NCI-H1105 treated with DMSO at 0.1 percent for 48 hours (cell line): ENCODE measurements at places on chromosomes 12 and 14.
A peak's percentile ranks its signal among the peaks of the same experiment; 100 is the strongest.

GRCh38 chr12:126191031-126191891, 1126.0 kb downstream of the AACS start:
- peak; percentile 71 for DNase-seq

GRCh38 chr12:33245434-33245833, 194.2 kb downstream of the SYT10 start:
- no peak for DNase-seq

DNA sequence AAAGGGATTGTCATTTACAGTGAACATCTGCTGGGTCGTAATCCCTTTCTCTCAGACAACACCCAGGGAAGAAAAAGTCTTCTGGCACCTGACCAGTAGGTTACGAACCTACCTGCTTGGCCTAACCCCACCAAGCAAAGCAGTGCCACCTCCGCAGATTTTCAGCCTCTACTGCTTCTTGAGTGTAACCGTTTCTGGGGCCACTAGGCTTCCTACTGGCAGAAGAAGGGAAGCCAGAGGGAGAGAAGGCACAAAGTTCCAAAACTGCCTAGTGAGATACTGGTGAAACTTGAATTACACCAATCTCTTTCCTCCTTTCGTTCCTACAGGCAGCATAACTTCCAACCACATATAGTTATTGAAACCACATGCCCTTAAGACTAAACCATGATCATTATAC, 383.6 kb downstream of the BCAT1 start:
- DNase-seq: no peak

- no peak for DNase-seq
Measured at GRCh38 chr12:129772501-129773493, 131.0 kb downstream of the TMEM132D start.

DNA sequence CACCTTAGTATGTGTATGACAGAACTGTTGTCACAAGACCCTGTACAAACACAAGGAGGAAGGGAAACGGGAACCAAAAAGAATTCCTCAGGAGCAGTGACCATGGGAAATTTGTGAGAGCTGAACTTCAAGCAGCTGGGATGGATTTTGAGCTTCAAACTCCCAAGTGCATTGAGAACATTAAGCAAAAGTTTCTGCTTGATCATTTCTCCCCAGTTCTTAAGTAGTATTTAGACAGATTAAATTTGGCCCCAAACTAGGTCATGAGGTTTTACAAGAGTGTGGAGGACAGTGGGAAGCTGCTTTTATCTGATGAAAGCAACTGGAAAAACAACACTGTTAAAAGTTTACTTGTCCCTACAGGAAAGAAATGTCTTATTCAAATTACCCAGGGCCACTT, 206.0 kb upstream of the DCN start:
- DNase-seq: no peak

- DNase-seq: peak; percentile 79
Measured at GRCh38 chr14:41607966-41608663, 1.4 kb downstream of the LRFN5 start.

GRCh38 chr14:83071888-83072501, 1538.3 kb upstream of the SEL1L start:
- DNase-seq: peak; percentile 48

DNA sequence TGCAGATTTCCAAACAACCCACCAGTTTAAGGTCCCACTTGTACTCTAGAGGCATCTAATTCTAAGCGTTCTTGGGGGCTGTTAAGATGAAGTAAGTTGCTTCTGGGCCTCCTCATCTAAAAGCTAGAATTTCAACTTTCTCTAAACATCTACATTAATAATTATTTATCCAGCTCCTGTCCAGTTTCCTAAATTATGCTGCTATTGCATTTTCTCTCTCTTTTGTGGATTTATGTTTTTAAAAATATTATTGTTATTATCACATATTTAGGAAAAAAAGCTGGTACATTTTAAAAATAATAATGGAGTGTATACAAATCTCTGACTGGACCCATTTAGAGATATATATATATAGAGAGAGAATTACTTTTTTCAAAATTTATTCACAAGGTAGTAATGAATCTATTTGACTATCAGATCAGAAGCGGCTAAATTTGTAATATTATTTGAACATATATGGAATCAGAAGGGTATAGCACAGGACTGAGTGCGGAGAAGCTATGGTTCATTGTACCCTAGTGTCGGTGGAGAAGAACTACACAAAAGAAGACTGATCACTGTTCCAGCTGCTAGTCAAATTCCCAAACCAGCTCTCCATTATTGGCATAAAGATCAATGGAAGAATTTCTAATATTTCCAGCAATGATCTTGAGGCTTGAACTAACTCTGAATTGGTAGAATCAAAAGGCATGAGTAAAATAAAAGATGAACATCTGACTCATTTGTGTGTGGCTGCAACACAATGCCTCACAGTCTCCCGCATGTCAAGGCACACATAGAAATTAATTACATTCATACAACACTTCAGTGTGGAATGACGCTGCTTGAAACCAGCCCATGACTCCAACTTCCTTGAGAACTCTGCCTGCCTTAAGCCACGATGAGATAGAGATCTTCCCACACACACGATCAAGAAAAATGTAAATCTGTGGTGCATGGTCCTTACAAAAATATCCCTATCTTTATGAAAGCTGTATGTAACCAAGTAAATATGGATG, 433.4 kb upstream of the OR4E1 start:
- DNase-seq: no peak

GRCh38 chr14:96090441-96091148, 51.4 kb downstream of the C14orf132 start:
- DNase-seq: peak; percentile 98

- peak; percentile 35 for DNase-seq
Measured at GRCh38 chr12:52884526-52885293, 20.2 kb downstream of the KRT8 start.

DNA sequence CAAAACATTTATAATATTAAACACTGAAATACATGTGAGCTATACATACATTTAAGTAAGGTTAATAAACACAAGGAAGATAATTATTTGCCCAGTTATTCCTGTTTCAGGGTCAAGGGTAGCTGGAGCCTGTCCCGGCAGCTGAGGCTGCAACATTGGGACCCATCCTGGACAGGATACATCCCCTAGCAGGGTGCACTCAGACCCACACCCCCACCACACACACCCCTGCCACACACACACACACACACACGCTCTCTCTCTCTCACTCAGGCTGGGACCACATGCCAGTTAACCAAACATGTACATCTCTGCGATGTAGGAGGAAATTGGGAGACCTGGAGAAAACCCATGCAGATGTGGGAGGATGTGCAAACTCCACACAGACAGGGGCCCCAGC, 112.6 kb upstream of the TMCC3 start:
- no peak for DNase-seq

DNA sequence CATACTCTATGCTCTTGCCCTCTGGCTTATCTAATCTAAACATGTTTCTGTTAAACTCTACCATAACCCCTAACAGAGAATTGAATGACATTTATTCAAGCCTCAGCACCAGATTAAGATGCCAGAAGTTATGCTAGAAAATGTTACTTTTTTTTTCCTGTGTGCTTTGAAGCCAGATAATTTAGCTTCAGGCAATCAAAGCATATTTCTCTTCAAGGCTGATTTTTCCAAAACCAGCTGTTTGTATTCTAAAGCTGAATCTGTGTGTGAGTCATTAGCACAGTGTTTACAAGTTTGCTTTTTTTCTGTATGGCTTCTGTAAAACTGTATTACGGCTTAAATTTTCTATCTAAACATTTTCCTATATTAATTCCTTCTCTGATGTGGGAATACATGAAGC, 326.1 kb downstream of the FSCB start:
- no peak for DNase-seq

DNA sequence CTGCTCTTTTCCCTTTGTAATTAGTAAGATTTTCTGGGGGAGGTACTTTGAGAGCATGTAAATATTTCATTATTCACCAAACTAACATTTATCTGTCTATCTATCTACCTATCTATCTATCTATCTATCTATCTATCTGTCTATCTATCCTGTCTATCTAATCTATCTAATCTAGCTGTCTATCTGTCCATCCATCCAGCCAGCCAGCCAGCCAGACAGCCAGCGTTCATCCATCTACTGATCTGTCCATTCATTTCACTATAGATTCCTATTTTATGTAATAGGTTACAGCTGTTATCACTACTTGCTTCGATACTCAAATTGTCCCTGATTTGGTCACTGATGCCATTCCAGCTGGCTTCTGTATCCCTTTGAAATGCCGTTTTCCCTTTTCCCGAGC, 67.9 kb downstream of the PRMT8 start:
- DNase-seq: no peak

GRCh38 chr12:44286336-44286735, 450.5 kb downstream of the TMEM117 start:
- DNase-seq: peak; percentile 21

GRCh38 chr12:125194987-125195386, 129.8 kb downstream of the AACS start:
- DNase-seq: no peak

DNA sequence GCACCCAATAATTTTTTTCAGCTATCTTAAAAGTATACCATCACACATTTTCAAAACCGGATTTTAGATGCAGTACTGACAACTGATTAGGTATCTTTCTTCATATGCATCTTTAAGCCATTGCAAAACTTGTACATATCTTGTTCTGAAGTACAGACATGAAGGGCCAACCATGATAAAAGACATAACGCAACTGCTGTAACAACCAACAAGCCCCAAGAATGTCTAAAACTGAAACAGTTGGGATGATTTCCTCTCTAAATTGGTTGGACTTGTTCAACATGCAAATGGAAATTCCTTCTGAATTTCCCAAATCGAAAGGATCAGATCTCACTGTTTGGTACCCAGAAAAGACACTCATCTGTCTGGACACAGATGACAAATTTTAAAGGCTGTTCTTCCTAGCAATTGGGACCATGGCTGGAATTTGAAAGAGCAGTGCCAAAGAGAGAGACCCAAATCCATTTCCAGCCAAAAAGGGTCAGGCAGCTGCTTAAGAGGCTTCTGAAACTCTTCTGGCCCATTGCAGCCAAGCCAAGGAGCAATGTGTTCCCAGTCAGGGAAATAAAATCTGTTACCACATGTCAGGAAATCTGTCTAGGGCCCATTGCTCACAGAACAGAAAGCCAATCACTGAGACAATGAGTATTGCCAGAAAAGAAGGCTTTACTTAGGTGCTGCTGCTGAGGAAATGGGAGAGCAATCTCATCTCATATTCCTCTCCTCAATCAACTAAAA, 1122.4 kb upstream of the USP15 start:
- no peak for DNase-seq
